ENCODE measurements at places on chromosomes 4 and X.

DNA sequence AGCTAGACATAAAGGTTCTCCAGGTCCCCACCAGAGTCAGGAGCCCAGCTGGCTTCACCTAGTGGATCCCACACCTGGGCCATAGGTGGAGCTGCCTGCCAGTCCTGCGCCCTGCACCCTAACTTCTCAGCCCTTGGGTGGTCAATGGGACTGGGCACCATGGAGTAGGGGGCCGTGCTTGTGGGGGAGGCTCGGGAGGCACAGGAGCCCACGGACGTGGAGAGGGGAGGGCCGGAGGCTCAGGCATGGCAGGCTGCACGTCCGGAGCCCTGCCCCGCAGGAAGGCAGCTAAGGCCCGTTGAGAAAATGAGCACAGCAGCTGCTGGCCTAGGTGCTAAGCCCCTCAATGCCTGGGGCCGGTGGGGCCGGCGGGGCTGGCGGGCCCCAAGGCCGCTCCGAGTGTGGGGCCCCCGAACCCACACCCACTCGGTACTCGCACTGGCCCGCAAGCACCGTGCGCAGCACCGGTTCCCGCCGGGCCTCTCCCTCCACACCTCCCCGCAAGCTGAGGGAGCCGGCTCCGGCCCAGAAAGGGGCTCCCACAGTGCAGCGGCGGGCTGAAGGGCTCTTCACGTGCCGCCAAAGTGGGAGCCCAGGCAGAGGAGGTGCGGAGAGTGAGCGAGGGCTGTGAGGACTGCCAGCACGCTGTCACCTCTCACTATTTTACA lies 291.1 kb downstream of the KLHL4 start:
- no peak for DNase-seq

DNA sequence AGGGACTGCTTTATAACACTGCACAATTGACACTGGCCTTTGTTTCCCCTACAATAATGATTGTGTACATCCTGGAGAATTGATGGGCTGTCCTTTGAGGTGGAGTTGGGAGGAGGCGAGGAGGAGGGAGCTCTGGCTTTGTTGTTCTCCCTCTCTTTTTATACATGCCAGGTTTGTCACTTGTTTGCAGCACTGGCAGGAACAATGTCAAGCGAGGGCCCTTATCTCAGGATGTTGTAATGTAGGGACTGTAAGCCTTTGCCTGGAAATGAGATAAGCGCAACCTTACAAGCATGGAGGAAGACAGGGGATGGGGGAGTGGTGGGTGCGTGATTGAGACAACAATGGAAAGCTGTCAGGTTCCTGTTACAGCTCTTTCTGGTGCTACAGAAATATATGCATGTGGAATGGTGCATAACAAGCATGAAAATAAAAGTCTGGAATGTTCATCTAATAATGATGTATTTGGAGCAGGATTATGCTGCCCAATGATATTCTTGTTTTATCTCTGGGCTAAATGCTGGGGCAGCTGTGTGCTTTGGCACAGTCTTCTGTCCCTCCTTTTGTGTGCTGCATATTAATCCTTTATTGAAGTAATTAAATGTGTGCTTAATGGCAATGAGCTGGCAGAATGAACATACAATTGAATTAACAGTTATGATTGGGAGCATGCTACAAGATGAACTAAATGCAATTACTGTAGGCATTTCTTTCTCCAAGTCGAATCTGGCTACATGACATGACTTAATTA lies 294.4 kb downstream of the GPAT3 start:
- DNase-seq = no peak

GRCh38 chr4:40369437-40370274 lies 34.5 kb downstream of the CHRNA9 start:
- DNase-seq = no peak

DNA sequence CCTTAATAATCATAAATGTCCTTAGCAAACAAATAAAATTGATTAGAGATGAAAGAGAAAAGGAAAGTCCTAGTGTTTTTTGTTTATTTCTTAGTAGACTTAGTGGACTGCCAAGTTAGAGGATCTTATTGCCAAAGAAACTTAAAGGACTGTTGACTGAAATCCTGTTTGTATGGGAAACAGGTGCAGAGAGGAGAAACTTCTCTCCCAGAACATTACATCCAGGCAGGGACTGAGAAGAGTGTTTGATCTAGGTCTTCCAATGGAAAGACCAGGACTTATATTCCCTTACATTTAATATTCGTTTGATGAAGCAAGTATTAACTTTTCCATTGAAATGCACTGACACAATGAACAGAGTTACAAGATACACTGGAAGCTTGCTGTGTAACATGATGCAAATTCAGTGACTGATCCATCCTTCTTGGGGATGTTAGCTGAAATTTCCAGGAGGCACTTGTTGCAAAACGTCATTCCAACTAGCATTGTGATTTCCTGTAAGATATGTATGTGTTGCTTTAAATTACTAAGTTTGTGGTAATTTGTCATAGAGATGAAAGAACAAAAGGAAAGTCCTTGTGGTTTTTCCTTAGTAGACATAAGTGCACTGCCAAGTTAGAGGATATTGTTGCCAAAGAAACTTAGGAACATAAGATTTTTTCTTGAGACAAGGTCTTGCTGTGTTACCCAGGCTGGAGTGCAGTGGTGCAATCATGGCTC lies 505.6 kb downstream of the STIM2 start:
- no peak for DNase-seq

- no peak for DNase-seq
Observed at GRCh38 chr4:2785613-2786012, 7.3 kb upstream of the SH3BP2 start.

DNA sequence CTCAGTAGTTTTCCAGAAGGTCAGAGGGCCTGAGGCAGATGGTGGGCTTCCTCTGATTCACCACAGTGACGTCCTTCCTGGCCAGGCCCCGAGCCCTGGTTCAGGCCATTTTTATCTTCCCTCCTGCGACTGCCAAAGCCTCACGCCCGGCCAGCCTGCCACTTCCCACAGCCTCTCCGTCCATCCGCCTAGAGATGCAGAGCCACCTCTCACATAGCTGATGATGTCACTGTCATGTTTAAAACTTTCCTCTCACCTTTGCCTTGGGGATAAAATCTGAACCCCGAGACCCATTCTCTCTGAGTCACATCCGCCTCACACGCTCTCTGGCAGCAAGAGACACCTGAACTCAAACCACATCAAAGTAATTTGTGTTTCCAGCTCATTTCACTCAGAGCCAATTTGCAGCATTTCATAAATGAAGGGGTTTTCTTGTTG lies 175.3 kb downstream of the QDPR start:
- DNase-seq = no peak

- DNase-seq = no peak
Observed at GRCh38 chr4:94668724-94669123, 89.0 kb upstream of the BMPR1B start.
